ENCODE measurements at places on chromosomes 13 and 19. TPM values are rescaled to one million over a fixed set of nuclear protein-coding genes. Genes with fewer than 3 reads are reported as not detected.

ZNF667 gene
- total RNA-seq, result not detected

SYNGR4 gene
- not detected for total RNA-seq

CDX2 gene
- total RNA-seq, result not detected

CYP2S1 gene
- 8.9 TPM for total RNA-seq

ACOD1 gene
- not detected for total RNA-seq

LHFPL6 gene
- total RNA-seq, result not detected

PCID2 gene
- total RNA-seq, result 21.2 TPM

CDKN2D gene
- 4.4 TPM for total RNA-seq

CRYL1 gene
- total RNA-seq, result 12.2 TPM

SIN3B gene
- total RNA-seq, result 49.7 TPM

LGI4 gene
- 0.42 TPM for total RNA-seq

ZNF181 gene
- total RNA-seq, result 5.7 TPM

KCNK6 gene
- 3.6 TPM for total RNA-seq

ZNF665 gene
- total RNA-seq, result not detected

FSD1 gene
- total RNA-seq, result 1.9 TPM

LYPD3 gene
- 6.6 TPM for total RNA-seq

SYT5 gene
- total RNA-seq, result 0.54 TPM

UBL5 gene
- total RNA-seq, result 234 TPM

S1PR2 gene
- 5.3 TPM for total RNA-seq

KLF2 gene
- total RNA-seq, result 5.0 TPM

KLK6 gene
- total RNA-seq, result 350 TPM

CGB1 gene
- not detected for total RNA-seq

FXYD5 gene
- total RNA-seq, result 802 TPM

EDNRB gene
- total RNA-seq, result not detected

FBXO46 gene
- total RNA-seq, result 43.8 TPM

SIGLEC14 gene
- total RNA-seq, result not detected

AKAP8L gene
- 94.0 TPM for total RNA-seq

CYSLTR2 gene
- total RNA-seq, result not detected

CEBPA gene
- 1.8 TPM for total RNA-seq

CEACAM16 gene
- not detected for total RNA-seq

ZNF573 gene
- 10.1 TPM for total RNA-seq

NLRP11 gene
- 0.22 TPM for total RNA-seq

LGALS7 gene
- not detected for total RNA-seq
